ENCODE measurements at places on chromosomes 11 and 22. TPM values are rescaled to one million over a fixed set of nuclear protein-coding genes. Genes with fewer than 3 reads are reported as not detected.

SLC16A8 gene
- not detected for total RNA-seq

CLTCL1 gene
- 0.76 TPM for total RNA-seq

DNA sequence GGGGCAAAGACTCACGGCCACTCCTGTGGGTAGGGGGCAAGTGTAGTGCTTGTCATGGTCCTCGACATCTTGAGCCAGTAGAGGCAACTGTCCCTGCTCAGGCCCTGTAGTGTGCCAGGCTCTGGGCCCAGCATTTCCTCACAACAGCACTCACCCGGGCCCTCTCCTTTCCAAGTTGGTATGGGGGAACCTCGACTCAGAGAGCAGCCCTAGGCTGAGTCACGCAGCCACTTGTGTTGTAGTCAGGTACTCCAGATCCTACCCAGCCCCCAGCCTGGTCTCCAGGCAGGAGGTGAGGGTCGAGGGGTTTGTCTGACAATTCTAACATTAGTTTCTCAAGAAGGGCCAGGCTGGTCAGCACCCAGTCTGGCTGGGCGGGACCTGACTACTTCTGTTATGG is 4.1 kb downstream of the RELT start:
- no peak for DNase-seq

DNA sequence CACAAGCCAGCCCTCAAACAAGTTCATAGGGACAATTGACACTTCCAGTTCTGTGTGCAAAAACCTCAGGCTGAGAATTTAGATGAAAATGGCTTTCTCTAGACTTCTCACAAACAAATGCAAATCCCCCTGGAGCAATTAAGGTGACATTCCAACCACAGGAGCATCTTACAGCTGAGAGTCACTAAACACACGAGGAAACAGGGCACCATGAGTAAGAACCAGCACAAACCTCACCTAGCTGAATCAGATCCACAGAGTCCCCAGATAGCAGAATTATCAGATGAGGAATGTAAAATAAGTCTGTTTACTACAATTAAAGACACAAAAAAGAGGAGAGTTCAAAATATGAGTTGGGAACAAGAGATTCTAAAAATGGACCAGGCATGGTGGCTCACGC is 51.5 kb downstream of the RTL6 start:
- DNase-seq, result no peak

DNA sequence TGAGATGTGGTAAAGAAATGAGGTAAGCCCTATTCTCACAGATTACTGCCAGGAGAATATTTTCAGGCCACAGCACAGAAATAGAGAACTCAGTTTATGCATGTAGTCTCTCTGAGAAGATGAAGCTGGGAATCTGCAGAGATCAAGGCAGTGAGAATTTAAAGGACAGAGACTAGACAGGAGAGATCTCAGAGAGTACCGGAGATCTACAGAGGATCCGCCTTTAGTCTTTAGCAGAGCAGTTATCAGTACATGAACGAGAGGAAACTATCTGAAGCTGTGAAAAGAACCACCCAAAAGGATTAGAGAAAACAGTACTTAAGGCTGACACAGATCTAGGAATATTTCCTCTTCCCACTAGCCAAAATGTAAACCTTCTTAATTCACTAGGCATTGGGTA is 101.5 kb downstream of the DLG2 start:
- no peak for DNase-seq

GRCh38 chr11:69213316-69213715 is 57.6 kb downstream of the SMIM38 start:
- peak; percentile 66 for DNase-seq

DNA sequence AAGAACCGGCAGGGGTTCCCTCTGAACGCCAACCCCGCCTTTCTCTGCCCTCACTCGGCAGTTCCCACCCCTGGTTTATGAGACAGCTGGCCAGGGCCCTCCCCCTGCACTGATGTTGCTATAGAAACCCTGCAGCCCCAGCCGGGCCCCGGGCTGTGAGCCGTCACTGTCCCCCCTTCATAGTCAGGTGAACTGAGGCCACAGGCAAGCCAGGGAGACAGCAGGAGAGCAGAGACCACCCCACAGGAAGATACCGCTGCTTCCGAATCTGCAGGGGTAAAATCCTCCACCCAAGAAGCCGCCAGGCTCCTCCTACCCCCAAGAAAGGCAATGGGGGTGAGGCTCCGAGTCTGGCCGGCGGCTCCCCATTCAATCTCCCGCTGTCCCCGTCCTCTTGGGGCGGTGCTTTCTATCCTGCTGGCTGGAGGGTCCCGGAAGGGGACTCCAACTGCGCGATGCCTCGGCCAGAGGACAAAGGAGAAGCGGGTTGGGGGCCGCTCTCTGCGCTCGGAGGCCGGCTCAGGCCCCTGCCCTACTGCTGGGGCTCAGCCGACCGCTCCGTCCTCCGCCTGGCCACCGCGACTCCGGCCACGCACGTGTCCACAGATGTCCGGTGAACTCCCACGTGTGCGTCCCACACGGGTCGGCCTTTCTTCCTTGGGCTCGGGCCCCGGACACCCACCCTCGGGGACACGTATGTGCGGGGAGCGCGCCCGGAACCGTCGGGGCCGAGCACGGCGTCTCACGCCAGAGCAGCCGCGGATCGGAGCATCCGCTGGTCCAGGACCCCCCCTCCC is 587 bp downstream of the SLC25A22 start:
- peak; percentile 87 for DNase-seq

- DNase-seq, result no peak
Measured at GRCh38 chr11:120501976-120502755, 9.4 kb upstream of the GRIK4 start.

GRCh38 chr11:62504158-62504973 is 42.2 kb downstream of the AHNAK start:
- no peak for DNase-seq

Measured in activated CD4-positive, alpha-beta T cell treated with anti-CD3 and anti-CD28 coated beads for 36 hours (primary cell).